ENCODE measurements at places on chromosomes 12 and 14.

DNA sequence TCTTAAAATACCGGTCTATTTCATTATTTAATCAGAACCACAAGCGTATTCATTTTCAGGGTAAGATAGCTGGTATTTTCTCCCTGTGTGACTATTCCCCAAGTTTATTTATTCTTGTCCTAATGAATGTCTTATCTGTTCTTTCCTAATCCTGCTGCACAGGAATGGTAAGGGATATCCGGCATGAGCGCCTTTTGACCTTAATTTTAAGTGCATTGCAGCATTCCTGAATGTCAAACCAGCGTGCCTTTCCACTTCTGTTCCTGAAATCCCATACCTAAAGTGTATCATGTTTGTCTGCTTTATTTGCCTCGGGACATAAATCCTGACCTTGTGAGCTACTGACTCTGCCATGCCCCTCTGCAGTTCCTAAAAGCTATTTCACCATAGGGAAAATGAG is 1713.2 kb upstream of the FLRT2 start:
- no peak for DNase-seq

- DNase-seq = no peak
Measured at GRCh38 chr14:26400373-26400772, 197.5 kb downstream of the NOVA1 start.

- DNase-seq = no peak
Measured at GRCh38 chr12:11755302-11755930, 105.9 kb downstream of the ETV6 start.

GRCh38 chr14:31543969-31544799 is 17.0 kb upstream of the NUBPL start:
- DNase-seq = no peak

GRCh38 chr12:67504026-67504425 is 144.5 kb upstream of the DYRK2 start:
- no peak for DNase-seq

DNA sequence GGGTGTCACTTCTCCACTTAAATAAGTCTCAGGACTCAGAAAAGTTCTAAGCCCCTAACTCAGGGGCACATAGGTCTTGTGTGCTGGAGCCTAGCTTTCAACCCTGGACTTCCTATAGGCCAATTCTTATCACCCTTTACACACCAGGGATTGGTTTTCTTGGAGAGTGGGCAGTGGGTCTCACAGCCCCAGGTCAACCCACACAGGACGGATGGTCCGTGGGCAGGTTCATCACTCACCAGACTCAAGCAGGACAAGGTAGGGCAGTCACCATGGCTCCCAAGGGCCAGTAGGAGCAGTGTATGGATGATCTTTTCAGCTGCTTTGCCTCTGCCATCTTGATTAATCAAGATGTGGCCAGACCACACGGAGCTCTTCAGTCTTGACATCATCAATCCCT is 232.5 kb downstream of the SLC41A2 start:
- DNase-seq = no peak

DNA sequence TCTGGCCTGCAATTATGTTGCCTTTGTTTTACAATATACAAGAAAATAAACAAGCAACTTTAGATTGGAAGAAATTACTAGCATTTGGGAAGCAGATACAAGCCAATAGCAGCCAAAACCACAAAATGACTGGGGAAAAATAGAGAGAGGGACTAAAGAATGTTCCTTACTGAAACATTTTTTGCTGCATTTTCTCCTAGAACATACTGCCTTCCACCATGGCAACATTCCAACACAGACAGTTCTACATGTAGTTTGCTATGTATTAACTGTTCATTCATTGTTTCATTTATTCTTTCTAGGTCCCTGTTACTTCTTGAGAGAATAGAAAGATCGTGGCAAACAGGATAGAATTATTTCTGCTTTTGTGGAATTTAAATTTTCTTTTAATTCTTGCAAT is 530.2 kb downstream of the RPS29 start:
- no peak for DNase-seq
